ENCODE measurements at places on chromosomes 13 and 19.

DNA sequence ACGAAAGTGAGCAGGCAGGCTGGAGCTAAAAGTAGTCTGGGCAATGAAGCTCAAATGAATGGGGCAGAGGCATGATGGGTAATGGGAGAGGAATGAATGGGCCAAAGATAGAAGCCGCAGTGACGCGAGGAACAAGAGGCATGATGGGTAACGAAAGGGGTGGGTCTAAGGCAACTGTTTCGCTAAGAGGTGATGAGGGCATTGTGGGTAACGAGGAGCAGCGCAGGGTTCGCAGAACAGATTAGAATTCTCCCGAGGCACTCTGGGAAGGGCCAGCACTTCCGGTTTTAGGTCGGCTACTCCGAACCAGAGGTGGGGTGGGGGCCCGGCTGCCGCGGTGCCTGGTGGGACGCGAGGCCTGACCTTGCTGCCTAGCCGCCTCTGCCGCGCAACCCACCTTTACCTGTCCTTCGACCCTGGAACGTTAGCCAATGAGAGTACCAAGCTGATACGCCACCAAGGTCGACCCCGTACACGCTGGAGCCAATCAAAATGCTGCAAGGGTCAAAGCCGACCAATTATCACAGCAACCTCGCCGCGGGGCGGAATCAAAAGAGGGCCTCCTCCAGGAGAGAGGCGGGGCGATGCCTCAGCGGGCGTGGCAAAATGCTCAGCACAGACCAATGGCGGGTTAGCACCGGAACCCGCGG, 563 bp upstream of the TOMM40 start:
- peak; percentile 99 for DNase-seq

DNA sequence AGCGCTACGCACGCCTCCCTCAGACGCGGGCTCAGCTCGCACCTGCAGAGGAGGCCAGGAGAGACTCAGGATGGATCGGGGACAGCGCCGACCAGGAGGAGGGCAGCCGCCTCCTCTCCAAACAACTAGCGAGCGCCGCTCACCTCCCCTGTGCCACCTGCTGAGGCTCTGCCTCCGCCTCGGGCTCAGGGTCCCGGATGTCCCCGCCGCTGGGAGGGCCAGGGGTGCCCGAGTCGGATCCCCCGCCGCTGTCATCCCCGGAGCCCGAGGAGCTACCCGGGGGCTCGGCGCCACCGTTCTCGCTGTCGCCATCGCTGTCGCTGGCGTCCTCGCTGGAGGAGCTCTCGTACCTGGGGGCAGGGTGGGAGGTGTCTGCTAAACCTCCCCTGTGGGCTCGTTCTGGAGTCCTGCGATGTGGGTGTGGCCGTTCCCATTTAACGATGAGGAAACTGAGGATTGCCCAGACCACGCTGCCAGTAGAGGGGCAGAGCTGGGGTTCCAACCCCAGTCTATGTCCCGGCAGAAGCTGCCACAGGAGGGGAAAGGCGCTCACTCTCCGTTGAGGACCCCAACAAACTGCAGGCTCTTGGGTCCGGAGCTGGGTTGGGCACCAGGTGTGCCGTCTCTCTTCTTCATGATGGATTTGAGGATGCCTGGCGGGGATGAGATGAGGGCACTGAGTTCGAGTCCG, 9.2 kb downstream of the KANK3 start:
- no peak for DNase-seq

DNA sequence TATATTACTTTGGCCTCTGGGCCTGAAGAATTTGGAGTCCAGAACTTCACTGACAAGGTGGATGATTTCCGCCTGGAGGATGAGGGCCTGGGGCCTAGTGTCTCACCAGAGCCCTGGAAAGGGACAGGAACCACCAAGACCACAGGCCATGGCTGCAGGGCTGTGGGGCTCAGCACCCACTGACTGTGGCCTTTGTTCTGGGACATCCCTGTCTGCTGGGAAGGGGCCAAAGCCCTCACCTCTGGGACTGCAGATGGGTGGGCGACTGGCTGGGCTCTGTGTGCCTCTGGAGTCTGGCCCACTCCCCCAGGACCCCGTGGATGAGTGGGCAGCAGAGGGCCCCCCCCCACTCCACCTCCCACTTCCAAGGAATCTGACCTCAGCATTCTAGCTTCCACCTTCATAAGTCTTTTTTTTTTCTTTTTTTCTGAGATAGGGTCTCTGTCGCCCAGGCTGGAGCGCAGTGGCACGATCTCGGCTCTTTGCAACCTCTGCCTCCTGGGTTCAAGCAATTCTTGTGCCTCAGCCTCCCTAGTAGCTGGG, 20.3 kb downstream of the CHST8 start:
- DNase-seq: no peak

GRCh38 chr19:27765912-27766725, 1446.8 kb downstream of the UQCRFS1 start:
- DNase-seq: no peak

- DNase-seq: no peak
These were observed 25.2 kb downstream of the ZNF383 start for GRCh38 chr19:37243206-37243632.

DNA sequence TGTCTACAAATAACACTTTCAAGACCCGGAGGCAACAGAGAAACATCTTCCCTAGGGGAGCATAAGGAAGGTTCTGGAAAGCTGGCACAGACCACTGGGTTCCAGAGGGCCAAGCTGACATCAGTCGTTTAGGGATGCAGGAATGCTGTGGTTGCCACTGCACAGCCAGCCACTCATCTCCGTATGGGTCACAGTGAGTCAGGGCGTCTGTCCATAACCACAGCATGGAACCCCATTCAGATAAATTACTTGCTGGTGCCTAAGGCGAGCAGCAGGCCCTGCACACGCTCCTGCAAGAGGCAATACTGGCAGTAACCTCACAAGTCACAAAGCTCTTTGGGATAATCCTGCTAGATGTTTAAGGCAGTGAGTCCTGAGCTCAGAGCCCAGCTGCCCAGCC, 140.9 kb upstream of the UBL3 start:
- DNase-seq: no peak

DNA sequence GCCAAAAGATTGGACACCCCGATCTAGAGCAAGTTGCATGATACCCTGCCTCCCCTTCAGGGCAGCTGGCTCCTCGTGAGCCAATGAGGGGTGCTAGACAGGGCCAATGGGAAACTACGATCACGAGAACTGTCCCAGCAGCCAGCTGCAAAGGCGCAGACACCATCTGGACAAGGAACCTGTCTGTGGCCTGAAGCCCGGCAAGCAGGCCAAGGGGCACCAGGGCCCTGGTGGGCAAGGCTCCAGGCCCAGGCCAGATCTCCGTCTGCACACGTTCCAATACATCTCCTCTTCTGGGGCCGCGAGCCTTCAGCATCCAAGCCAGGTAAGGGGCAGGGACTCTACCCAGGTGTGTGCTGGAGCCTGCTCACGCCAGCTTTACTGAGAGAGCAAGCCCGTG, 20.2 kb downstream of the MED26 start:
- no peak for DNase-seq

All from NCI-H2227 treated with DMSO at 0.1 percent for 48 hours (cell line).